ENCODE measurements at places on chromosomes 1 and 21. TPM values are rescaled to one million over a fixed set of nuclear protein-coding genes. Genes with fewer than 3 reads are reported as not detected.

The CD52 gene
- 1,572 TPM for total RNA-seq

The PPIAL4G gene
- 0.45 TPM for total RNA-seq

The SHISAL2A gene
- total RNA-seq, result 11.4 TPM

The IKBKE gene
- 63.6 TPM for total RNA-seq

The ADCY10 gene
- total RNA-seq, result 0.05 TPM

The FCAMR gene
- not detected for total RNA-seq

The MAN1C1 gene
- total RNA-seq, result 22.3 TPM

The LRRC53 gene
- not detected for total RNA-seq

The EDEM3 gene
- total RNA-seq, result 42.9 TPM

The TRPM2 gene
- 13.7 TPM for total RNA-seq

The AADACL4 gene
- total RNA-seq, result not detected

The OR6K3 gene
- total RNA-seq, result not detected

The TNN gene
- total RNA-seq, result not detected

The MRPL39 gene
- 36.5 TPM for total RNA-seq

The PTGER3 gene
- total RNA-seq, result not detected

The ZNF695 gene
- 0.43 TPM for total RNA-seq

The RPTN gene
- not detected for total RNA-seq

The KRTAP21-1 gene
- total RNA-seq, result not detected

The FCRL2 gene
- total RNA-seq, result not detected

The INSRR gene
- total RNA-seq, result 0.13 TPM

The FABP3 gene
- not detected for total RNA-seq

The SPRR3 gene
- not detected for total RNA-seq

The TMEM269 gene
- not detected for total RNA-seq

The FAM72C gene
- total RNA-seq, result 19.8 TPM

The ATP6V1G3 gene
- total RNA-seq, result not detected

The ADGRL4 gene
- total RNA-seq, result not detected

The MAN1A2 gene
- total RNA-seq, result 33.8 TPM

The ALPL gene
- total RNA-seq, result not detected

The DEPDC1 gene
- 29.6 TPM for total RNA-seq

The C1orf159 gene
- total RNA-seq, result 18.6 TPM

The LHX4 gene
- total RNA-seq, result not detected

The OR2L2 gene
- total RNA-seq, result 0.10 TPM

The BOLA1 gene
- 24.9 TPM for total RNA-seq

The ECM1 gene
- 3.8 TPM for total RNA-seq

The MTARC2 gene
- not detected for total RNA-seq

The ZNF648 gene
- not detected for total RNA-seq

The DIP2A gene
- 53.2 TPM for total RNA-seq

The PKP1 gene
- total RNA-seq, result not detected

The PLA2G5 gene
- total RNA-seq, result not detected

The MAGI3 gene
- 14.0 TPM for total RNA-seq

The FAM131C gene
- total RNA-seq, result 5.1 TPM

The SPRR2A gene
- not detected for total RNA-seq

The SLC22A15 gene
- 1.2 TPM for total RNA-seq

The PRRX1 gene
- not detected for total RNA-seq

The TAS1R1 gene
- not detected for total RNA-seq

The AMY1A gene
- not detected for total RNA-seq

The BSND gene
- total RNA-seq, result 0.08 TPM

Measured in activated CD4-positive, alpha-beta memory T cell treated with anti-CD3 and anti-CD28 coated beads, Interleukin-2, amount 10 ng/mL, durations not matched to agents 7 days and 5 days (primary cell).